ENCODE measurements at places on chromosomes 13 and 19.

GRCh38 chr19:50173127-50173526, 10.0 kb upstream of the IZUMO2 start:
- DNase-seq = no peak

DNA sequence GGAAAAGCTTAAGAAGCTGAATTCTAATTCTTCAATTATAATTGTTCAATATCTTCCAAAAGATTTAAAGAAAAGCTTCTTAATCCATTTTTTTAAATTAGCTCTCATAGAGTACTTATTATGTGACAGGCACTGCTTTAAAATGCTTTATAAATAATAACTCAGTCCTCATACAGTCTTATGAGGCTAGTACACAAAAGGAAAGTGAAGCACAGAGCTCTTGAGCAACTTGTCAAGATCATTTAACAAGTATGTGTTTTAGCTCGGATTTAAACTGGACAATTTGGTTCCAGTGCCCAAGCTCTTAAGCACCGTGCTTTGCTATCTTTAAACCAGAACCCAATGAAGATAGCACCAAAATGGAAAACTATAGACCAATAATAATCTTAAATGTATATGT, 106.1 kb downstream of the DHRS12 start:
- no peak for DNase-seq

DNA sequence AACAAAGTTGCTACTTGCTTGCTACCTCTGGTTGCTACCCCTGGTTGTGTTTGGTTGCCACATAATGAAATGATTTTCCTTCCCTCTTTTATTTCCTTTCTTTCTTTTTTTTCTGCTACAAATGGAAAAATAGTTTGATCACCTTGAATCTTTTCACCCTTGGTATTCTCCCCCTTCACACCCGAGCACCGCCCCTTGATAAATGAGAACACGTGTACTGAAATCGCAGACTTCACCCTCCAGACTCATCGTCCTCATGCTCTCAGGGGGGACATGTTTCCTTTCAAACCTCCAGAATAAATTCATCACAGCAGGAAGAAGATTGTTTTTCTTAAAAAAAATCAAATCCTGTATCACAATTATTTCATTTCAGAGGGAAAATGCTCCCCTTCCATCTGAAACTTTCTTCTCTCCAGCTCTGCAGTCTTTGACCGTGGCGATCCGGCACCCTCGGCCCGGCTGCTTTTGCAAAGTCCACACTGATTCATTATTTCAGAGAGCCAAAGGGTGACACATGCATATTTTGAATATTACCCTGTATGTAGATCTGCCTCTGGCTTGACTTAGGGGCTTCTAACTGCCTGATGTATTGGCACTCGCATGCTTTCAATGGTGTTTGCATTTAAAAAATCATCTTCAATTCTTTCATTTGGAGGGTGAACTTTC, 222.6 kb upstream of the MAB21L1 start:
- no peak for DNase-seq

DNA sequence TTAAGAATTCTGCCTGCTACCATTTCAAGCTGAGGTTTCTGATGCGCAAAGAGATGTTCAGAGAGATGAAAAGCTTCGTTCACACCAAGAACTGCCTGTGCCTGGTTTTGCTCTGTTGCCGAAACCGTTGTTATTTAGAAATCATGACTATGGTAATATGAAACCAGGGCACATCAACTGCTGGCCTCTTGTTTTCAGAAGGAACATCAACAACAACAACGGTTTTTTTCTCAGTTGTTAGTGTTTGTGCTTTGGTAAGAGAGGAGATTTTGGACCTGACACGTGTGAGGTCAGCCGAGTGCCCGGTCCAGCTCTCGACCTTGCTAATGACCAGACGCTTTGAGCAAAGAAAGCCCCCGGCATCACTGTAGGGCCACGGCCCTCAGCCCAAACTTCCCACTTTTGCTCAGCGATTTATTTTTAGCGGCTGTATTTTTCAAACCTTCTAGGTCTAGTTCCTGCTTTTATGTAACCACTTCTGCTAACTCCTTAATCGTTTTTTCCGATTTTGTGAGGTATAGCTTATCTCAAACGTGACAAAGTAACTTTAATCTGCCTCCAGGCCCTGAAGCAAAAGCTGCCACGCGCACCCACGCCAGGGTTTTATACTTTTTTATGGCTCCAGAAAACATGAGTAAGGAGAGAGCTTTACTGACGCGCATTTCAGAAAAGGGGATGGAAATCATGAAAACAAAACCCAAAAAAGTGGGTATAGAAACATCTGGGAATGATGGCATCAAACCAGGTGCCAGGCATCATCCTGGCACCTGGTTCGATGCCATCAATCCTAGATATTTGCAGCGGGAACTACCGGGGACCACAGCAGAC, 42.0 kb downstream of the KLF2 start:
- DNase-seq = no peak

- no peak for DNase-seq
Measured at GRCh38 chr19:18097993-18098890, 664 bp downstream of the MAST3 start.

DNA sequence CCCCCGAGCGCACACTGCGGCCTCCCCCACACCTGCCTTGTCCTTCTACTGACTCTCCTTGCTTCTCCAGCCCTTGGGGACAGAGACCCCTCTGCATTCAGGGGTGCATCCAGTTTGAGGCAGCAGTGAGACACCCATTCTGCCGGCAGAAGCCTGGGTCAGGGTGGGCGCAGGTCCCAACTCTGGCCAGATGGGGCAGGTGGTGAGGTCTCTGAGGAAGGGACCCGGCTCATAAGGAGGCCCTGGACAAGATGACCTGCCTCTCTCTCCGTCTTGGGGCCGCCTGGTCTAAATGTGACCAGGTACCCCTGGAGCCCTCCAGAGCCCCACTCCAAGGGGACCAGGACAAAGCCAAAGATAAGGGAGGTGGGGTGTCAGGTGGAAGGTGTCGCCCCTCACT, 6.1 kb downstream of the CHERP start:
- no peak for DNase-seq

DNA sequence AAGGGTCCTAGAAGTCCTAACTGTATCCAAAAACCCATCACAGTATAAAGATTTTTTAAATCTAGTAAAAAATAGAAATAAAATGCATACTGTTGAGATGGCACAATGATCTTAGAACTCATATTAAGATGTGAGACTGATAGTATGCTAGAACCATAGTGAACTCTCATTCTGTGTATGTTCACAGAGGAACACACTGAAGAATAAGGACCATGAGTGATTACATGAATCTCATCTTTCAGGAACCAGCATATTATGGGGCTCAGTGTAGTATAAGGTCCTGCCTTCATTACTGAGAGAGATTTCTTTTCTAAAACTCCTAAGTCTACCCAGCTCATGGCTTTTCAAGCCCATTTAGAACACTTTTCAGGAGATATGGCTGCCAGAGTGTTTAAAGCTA, 59.8 kb upstream of the RFC3 start:
- DNase-seq = no peak

GRCh38 chr19:35851213-35852028, 883 bp downstream of the NPHS1 start:
- no peak for DNase-seq

GRCh38 chr13:44844786-44845185, 144.5 kb downstream of the NUFIP1 start:
- no peak for DNase-seq

DNA sequence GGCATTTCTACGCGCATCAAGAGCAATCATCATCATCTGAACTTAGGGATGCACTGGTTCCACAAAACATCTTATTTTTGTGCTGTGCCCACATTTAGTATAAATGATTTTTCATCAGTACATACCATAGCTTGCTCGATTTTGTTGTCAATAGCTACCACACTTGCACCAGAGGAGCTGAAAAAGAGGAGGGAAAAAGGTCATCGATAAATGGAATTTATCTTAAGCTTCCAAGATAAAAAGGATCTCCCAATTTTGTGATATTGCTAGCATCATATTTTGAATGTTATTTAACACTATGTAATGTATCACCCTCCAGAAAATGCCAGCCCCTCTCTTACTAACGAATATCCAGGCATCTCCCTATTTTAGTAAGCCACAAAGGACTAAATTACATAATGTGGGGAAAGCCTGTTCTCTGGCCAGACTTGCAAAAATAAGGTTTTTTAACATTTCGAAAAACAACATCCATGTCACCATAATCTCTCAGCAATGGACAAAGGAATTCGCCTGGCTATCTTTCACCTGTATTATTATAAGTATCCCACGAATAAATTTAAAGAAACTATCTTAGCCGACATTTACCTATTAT, 62.4 kb downstream of the SERP2 start:
- no peak for DNase-seq

GRCh38 chr19:7549429-7550148, 14.1 kb downstream of the PNPLA6 start:
- DNase-seq = no peak

- no peak for DNase-seq
Measured at GRCh38 chr13:90321281-90321931, 1026.1 kb upstream of the MIR17HG start.

DNA sequence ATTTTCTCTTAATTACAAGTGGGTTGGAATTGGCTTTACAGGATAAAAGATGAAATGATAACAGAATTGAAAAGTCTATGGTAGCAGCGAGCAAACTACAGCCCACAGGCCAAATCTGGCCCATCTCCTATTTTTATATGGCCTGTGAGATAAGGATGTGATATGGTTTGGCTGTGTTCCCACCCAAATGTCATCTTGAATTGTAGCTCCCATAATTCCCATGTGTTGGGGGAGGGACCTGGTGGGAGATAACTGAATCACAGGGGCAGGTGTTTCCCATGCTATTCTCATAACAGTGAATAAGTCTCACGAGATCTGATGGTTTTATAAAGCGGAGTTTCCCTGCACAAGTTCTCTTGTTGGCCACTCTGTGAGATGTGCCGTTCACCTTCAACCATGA, 19.0 kb downstream of the CRYL1 start:
- no peak for DNase-seq

DNA sequence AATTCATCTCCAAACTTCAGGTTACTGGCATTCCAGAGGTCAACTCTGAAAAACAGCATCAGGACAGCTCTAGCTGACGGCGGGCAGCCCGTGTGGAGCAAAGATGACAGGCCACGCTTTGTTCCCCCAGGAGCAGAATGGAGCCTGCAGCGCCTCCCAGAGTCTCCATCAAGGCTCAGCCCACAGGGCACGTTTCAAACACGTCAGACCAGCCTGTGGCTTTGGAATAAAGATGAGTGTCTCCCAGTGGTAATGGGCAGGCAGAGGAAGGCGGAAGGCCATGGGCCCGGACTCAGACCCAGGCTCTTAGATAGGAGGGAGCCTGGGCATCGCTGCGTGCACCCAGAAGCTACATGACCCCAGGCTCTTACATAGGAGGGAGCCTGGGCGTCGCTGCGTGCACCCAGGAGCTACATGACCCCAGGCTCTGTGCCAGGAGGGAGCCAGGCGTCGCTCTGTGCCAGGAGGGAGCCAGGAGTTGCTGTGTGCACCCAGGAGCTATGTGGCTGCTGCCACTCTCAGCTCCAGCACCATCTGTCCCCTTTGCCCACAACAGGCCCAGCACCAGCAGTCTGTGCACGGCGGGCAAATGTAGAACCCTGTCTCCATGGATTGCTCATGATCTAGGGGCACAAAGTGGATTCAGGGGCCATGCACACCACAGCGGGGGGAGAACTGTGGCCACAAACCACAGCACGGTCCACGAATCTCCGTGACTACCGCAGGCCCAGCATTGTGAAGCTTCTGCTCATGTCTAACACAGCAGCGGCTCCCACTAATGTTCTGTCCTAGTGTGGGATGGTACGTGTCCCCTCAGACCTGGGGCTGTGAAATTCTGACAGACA, 47.8 kb upstream of the C13orf46 start:
- no peak for DNase-seq

DNA sequence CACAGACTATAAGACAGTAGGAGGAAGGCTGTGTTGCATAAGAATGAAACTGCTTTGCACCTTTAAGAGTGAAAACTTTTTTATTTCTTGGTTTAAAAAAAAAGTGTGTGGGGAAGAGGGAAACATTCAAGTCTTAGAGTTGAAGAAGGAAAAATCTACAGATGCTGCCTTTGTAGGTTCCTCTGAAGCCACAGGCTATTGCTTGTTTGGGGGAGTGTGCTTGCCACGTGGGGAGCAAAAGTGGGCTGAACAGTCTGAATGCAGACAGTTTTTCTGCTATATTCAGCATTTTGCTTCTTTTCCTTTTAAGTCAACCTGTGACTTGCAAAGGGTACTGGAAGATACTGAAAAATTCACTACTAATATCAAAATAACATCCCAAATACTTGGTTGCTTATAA, 36.9 kb downstream of the EFNB2 start:
- DNase-seq = no peak

DNA sequence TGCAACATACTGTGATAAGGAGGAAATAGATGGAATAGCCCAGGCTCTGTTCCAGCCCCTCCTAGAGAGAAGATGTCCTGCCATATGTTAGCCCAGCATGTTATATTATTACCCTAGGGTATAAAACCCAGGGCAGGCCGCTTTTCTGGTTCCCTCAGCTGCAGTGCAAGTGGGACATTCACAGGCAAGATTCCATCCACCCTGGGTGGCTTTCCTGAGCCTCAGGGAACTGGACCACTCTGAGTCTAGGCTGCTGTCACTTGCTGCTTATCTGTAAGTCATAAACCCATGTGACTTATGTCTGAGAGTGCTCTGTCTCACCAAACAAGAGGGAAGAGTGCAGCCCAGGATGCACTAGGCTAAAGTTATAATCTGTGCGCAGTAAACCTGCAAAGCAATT, 413.2 kb downstream of the MZT1 start:
- no peak for DNase-seq

DNA sequence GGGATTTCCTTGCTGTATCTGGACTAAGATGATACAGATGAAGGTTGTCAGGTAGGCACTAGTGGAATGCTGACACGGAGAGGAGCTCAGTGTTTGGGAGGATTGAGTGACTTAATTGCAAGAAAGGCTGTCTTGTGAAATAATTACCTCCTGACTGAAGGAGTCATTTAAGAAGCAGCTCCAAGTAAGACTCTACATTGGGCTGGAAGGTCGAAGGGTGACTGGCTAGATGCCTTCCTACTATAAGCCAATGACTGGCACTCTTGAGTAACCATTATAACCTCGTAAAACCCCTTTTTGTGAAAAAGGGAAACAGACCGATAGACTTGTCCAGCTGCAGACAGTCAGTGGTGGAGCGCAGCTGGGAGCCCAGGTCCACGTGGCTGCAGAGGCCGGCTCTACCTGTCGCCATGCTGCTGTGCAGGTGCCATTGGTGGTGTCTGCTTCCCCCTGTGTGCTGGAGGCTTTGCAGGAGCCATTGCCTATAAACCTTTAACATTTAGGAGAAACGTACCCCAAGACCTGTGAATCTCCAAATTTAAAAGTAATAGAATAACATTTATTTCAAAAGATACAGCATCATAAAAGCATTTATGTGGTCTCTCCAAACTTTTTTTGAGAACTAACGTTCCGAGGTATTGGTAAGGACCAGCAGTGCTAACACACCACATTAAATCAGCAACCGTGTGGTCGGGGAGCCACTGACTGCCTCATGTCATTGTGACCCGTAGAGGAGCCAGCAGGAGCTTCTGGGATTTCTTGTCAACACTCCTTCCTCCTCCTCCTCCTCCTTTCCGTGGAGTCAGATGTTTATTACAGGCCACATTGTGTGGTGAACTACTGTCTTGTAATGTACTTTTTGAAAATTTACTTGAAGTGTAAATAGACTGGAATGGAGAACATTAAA, 80.4 kb upstream of the TEX29 start:
- no peak for DNase-seq
